ENCODE measurements at places on chromosomes 3 and 15. TPM values are rescaled to one million over a fixed set of nuclear protein-coding genes. Genes with fewer than 3 reads are reported as not detected.

DNA sequence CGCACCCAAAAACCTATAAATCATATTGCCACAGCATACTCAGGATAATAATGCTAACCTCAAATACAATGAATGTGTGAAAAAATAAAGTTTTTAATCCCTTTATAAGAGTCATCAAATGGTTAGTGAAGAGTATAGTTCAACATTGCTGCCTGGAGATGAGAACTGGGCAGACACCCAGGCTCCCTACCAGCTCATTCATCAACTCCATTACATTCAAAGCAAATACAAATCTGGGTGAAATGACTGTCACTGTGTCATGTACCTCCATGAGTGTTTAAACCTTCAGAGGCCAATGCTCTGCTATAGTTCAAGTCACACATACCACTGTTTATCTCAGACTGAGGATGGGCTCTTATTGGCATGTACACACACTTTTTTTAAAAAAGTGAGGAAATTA, 167.2 kb upstream of the KCNMB2 start:
- no peak for DNase-seq

- DNase-seq: no peak
Observed at GRCh38 chr3:101531473-101532086, 18.6 kb upstream of the SENP7 start.

GRCh38 chr3:1623896-1624295, 474.8 kb upstream of the CNTN4 start:
- DNase-seq: no peak

- DNase-seq: no peak
Observed at GRCh38 chr3:101484805-101485620, 28.0 kb downstream of the SENP7 start.

GRCh38 chr3:41424543-41425300, 225.4 kb downstream of the CTNNB1 start:
- DNase-seq: no peak

DNA sequence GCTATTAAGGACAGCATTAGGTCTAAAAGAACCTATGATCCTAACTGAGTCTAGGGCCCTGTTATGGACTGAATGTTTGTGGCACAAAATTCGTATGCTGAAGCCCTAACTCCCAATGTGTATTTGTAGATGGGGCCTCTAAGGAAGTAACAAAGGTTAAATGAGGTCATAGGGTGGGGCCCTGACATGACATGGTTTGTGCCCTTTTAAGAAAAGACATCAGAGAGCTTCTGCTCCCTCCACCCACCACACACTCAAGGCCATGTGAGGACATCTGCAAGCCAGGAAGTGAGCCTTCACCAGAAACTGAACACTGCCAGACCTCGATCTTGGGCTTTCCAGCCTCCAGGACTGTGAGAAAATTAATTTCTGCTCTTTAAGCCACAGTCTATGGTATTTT, 49.2 kb downstream of the PHC3 start:
- DNase-seq: no peak

- no peak for DNase-seq
Observed at GRCh38 chr3:70811880-70812279, 499.4 kb upstream of the MDFIC2 start.

- DNase-seq: no peak
Observed at GRCh38 chr15:85920956-85921355, 126.2 kb upstream of the KLHL25 start.

- DNase-seq: no peak
Observed at GRCh38 chr3:171690281-171690680, 120.0 kb downstream of the PLD1 start.

DNA sequence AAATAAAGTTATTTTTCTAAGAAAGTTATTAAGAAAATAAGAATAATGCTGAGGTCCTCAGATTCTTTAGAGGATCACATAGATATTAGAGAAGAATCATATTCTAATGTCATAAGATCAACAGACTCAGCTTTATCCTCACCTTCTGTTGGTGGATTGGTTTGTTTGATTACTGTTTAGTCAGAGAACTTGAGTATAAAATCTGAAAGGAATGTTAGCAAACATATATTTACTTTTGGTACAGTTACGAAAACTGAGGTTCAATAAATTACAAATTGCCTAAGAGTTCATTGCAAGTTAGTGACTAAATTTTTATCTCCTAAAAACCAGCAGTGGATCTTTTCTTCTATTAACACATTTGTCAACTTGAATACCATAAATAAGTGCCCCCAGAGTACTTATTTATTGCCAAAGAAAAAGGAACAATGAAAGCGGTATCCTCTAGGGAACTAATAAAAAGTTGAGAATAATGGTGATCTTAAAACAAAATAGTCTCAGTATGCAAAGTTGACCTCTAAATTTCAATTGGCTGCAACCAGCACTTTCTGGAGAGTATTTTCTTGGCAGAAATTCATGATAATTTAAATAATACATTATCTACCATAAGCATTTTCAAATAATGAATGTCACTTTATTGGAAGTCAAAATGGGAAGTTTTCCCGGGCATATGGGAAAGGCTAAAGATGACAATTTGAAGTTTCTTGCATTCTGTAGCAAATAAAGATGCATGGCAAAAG, 296.8 kb downstream of the OTOL1 start:
- no peak for DNase-seq

DNA sequence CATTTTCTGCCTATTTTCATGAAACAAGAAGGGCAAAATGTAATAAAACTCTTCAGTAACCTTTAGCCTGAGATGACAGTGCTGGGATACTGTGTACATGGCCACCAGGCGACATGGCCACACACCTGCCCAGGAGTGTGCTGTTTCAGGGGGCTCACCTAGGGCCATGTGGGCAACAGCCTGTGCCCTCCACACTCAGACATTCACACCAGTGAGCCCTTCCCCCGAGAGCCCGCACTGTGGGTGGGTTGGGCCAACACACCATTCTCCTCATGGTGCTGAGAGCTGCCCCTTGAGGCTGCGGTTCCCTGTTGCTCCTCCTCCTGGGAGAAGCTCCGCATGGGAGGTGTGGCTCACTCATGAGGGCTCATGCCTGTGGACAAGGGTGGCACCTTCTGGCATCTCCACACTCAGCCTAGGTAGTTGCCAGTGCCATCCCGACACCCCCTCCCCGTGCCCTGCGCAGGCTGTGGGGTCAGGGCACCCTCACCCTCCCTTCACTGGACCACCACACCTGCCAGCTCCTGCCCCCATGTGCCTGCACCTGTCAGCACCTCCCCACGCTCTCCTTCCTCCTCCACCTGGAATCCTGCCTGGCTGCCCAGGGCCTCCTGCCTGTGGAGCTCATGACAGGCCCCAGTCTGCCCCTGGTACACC, 19.7 kb downstream of the OCA2 start:
- no peak for DNase-seq

- no peak for DNase-seq
Observed at GRCh38 chr3:197495499-197495898, 60.3 kb downstream of the BDH1 start.

GRCh38 chr3:100107221-100107814, 7.0 kb downstream of the FILIP1L start:
- no peak for DNase-seq

DNA sequence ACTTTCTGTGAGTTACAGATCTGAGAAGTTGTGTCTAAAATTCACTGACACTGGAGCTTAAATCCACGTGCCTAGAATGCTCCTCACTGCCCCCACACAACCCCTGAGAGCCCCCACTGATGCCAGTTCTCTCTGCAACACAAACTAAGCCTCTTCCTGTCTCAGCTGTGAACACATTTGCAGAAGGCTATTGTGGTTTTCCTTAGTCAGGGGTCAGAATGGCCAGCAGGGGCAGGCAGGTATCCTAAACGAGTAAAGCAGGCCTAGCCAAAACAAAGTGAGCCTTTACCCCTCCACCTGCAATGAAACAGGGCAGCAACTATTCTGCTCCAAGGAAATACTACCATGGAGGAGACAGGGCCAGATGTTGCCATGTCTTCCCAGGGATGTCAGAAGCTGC, 78.6 kb downstream of the FHIT start:
- no peak for DNase-seq

DNA sequence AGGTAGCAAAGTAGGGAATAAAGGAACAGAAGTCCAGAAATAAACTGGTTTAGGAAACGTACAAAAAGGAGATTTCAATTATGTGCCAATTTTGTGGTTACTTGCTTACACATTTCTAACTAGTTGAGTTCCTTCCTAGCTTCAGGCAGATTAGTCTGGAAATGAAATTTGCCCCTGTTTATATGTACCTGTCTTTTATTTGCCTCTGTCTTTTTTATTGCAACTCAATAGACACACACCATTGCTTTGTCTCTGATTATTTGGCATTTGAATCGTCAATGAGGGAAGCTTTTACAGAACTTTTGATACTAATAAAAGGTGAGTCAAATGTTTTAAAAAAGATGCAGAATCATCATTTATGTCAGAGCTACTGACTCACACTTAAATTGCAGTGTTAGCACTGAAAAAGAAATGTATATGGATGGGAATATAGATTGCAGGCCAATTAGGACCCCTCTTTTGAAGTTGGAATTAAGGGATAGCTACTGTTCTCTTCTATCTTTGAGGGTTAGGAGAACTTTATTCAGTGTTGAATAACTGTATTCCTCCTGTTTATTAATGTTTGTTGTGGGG, 60.5 kb downstream of the TRAK1 start:
- DNase-seq: no peak

- DNase-seq: no peak
Observed at GRCh38 chr15:48423896-48424475, 92.8 kb downstream of the DUT start.

- no peak for DNase-seq
Observed at GRCh38 chr3:127717357-127718244, 44.8 kb downstream of the ABTB1 start.

GRCh38 chr15:48966595-48967301, 3.0 kb upstream of the SHC4 start:
- DNase-seq: no peak

DNA sequence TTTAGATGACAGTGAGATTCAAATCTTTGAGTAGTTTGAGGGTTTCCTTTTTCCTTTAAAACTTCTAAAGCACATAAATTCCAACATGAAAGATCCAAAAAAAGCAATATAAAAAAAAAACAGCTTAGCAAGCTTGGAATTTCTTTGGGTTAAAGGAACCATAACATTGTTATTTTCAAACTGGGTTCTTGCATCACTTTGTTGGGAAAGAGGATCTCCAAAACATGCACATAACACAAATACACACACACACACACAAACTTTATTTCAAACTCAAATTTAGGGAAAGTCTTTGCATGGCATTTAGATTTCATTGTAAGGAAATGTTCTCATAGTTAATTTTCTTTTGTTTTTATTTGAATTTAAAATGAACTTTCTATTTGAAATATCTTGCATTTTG, 79.2 kb upstream of the COL8A1 start:
- no peak for DNase-seq

- no peak for DNase-seq
Observed at GRCh38 chr3:143612541-143612940, 235.7 kb downstream of the SLC9A9 start.

ZNF80 gene
- 0.12 TPM for total RNA-seq

MCF2L2 gene
- 1.5 TPM for total RNA-seq

ABHD17C gene
- total RNA-seq: 27.9 TPM

PPM1L gene
- total RNA-seq: 13.2 TPM

PDZRN3 gene
- 0.17 TPM for total RNA-seq

SLC6A11 gene
- not detected for total RNA-seq

KAT2B gene
- total RNA-seq: 3.7 TPM

MST1R gene
- 113 TPM for total RNA-seq

COL6A5 gene
- total RNA-seq: not detected

P2RY1 gene
- 1.7 TPM for total RNA-seq

ZCWPW2 gene
- total RNA-seq: 1.1 TPM

CLDN16 gene
- not detected for total RNA-seq

XCR1 gene
- total RNA-seq: not detected

MYNN gene
- total RNA-seq: 13.5 TPM

TTLL13 gene
- 1.0 TPM for total RNA-seq

PP2D1 gene
- not detected for total RNA-seq
